Activated naive CD4-positive, alpha-beta T cell treated with Interleukin-2 at 50 U/mL for 16 hours (primary cell): ENCODE measurements at places on chromosomes 1 and 21.

DNA sequence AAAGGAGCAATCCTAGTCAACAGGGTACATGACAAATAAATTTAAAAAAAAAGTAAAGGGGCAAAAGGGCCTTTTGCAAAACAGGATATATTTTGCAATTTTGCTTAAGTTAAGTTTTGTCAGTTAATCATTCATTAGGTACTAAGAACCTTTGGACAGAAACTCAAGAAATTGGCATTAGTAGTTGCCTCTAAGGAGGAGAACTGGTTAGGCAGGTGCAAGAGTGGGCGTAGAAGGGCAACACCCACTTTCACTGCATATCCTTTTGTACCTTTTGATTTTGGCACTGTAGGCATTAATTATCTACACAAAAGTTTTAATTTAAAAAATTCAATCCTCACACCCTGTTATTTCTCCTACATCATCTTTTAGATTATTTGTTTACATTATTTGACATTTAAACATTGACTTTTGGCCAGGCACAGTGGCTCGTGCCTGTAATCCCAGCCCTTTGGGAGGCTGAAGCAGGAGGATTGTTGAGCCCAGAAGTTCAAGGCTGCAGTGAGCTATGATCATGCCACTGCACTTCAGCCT lies 4.3 kb downstream of the DDAH1 start:
- DNase-seq, result no peak

GRCh38 chr1:176118985-176119384 lies 88.1 kb downstream of the COP1 start:
- DNase-seq, result no peak

- no peak for DNase-seq
Observed at GRCh38 chr1:3505161-3505560, 50.7 kb downstream of the ARHGEF16 start.

GRCh38 chr1:108038653-108039236 lies 73.8 kb upstream of the VAV3 start:
- no peak for DNase-seq

GRCh38 chr1:54159733-54160316 lies 7.0 kb upstream of the CDCP2 start:
- no peak for DNase-seq

DNA sequence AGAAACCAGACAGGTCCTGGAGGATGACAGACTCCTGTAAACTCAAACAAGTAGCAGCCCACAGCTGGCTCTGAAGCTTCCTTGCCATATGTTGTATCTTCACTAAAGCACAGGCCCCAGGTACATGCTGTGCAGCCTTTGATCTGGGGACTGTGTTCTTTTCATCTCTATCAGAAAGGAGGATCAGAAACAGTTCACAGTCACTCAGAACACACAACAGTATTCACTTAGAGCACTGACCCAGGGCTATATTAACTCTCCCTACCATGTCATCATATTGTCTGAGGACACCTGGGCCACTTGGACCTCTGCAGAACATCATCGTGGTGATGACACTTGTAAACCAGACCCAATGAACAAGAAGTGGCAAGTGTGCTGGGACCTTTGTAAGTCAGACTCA lies 222.0 kb downstream of the SETD4 start:
- no peak for DNase-seq

DNA sequence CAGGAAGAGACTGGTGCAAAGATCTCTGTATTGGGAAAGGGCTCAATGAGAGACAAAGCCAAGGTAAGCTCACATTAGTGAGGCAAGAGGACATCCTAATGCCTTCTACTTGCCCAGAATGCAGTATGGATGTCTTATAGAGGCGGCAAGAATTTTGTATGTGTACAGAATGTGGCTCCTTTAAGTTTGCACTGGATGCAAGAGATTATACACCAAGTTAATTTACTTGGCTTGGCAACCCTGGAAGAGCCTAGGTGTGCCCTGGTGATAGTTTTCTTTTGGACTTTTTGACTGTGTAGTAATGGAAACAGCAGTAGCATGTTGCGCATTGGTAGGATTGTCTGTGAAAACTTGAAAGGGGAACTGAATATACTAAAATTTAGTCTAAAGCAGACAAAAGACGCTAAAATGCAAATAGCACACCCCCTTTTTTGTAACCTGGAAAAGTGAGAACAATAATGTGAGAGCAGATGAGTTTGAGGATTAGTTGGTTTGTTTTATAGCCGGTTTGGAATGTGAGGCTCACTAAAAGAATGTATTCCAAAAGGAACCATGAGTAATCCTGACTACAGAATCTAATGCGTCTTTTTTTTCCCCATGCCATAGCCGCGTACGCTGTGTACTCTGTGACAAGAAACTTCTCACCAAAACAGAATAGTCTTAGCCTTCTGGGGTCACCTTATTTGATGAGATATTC lies 18.1 kb downstream of the KHDRBS1 start:
- no peak for DNase-seq

DNA sequence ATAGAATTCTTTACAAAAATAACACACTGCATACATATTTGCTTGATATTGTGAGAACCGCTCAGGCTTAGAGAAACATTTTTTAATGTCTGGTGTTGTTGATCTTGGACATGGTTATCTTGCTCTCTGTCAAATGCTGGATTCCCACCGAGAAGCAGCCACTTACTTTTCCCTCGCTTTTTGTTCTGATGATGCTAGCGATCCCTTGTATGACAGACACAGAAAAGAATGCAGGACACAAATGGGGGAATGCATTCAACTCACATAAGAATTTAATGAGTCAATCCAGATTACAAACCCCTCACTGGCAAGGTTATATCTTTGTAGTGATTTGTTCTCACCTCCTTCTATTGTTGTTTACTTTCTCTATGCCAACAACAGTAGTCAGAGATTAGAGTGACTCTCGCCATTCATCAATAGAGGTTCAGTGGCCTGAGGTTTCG lies 76.8 kb upstream of the AKT3 start:
- DNase-seq, result no peak
